ENCODE measurements at places on chromosomes 4 and X.
A peak's percentile ranks its signal among the peaks of the same experiment; 100 is the strongest.

- DNase-seq, result no peak
These were observed at the start of gene ATOH1 for GRCh38 chr4:93828332-93828994. TSS of gene ATOH1 (plus strand) at chr4:93828753. CDS start at chr4:93828927, 174 bp downstream.

GRCh38 chr4:47668810-47669408 is 169.0 kb downstream of the CORIN start:
- peak; percentile 57 for DNase-seq

DNA sequence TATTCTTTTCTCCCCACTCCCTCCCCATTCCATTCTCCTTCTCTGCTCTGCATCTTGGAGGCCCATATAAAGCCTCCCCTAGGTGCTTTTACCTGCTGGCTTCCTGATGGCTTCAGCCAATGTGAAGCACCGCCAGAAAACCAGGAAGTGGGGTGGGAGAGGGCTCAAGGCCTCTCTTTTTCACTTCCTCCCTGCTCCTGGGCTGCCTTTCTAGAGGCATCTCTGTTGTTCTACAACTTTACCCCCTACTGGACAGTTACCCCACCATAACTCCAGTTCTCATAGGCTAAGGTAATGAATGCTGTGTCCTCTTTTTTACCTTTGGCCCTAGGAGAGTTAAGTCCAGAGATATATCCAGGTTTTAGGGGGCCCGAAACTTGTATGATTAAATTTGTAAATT is 62.4 kb upstream of the PPARGC1A start:
- no peak for DNase-seq

DNA sequence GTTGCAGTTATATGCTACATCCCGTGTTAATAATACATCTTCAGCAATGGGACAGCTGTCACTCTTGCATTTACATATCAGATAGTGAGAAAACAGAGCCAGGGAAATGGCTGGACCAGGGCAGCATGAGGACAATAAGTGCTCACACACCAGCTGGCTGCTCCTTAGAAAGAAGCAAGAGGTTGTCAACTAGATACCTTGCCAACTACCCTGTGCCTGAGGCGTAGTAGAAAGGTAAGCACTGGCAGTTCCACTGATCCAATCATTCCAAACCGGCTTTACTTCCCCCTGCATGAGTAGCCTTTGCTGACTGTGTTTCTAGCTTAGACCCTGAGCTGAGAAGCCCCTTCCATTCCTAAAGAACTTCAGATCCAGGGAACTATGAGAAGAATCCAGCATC is 52.2 kb upstream of the FGF13 start:
- DNase-seq, result no peak

- DNase-seq, result no peak
These were observed 87.0 kb upstream of the RAPGEF2 start for GRCh38 chr4:159015841-159016240.

- no peak for DNase-seq
These were observed 55.8 kb downstream of the AMELX start for GRCh38 chrX:11349020-11349419.

DNA sequence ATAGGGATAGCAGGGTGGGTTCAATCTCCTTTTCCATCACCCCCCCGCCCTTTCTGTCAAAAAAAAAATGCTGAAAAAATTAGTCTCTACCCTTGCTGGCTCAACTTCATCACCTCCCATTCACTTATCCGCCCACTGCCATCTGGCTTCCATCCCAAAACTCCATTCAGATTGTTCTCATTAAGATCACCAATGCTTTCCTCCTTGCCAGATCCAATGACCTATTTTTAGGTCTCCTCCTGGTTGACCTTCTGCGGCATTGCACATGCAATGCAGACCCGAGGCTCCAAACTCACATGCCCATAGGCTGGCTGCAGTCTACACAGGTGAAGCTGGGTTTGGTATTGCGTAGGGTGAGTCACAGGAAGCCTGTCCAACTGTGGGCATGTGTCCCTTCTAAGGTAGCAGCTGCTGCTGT is 21.1 kb upstream of the STIM2 start:
- no peak for DNase-seq

- no peak for DNase-seq
These were observed 280.0 kb upstream of the RASGEF1B start for GRCh38 chr4:81751531-81752289.

GRCh38 chrX:130171446-130172126 is at the start of gene RAB33A:
TSS of gene RAB33A (plus strand) at chrX:130171962. CDS start at chrX:130172063, 101 bp downstream.
- peak; percentile 64 for DNase-seq

DNA sequence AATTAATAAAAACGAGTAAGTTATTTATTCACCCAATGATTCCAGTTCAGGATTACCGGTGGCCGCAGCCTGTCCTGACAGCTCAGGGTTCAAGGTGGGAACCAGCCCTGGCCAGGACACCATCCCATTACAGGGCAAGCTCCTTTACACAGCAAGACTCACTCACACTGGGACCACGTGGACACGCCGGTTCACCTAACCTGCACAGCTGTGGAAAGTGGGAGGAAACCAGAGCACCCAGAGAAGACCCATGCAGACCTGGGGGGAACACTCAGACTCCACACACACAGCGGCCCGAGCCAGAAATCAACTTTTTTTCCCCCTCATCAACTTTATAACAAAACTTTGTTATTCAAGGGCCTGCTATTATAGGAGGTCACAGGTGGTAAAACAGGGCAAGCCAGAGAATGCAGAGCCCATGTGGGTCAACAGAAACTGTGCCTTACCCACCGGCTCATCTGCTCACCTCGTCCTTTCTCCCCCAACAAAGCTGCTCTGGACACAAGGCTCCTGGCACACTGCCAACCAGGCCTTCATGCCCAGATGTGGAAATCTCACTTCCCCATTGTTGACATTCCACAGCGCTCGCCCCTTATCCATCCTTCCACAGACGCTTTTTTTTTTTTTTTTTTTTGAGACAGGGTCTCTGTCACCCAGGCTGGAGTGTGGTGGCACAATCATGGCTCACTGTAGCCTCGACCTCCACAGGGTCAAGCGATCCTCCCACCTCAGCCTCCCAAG is 8.0 kb upstream of the ODAPH start:
- no peak for DNase-seq

DNA sequence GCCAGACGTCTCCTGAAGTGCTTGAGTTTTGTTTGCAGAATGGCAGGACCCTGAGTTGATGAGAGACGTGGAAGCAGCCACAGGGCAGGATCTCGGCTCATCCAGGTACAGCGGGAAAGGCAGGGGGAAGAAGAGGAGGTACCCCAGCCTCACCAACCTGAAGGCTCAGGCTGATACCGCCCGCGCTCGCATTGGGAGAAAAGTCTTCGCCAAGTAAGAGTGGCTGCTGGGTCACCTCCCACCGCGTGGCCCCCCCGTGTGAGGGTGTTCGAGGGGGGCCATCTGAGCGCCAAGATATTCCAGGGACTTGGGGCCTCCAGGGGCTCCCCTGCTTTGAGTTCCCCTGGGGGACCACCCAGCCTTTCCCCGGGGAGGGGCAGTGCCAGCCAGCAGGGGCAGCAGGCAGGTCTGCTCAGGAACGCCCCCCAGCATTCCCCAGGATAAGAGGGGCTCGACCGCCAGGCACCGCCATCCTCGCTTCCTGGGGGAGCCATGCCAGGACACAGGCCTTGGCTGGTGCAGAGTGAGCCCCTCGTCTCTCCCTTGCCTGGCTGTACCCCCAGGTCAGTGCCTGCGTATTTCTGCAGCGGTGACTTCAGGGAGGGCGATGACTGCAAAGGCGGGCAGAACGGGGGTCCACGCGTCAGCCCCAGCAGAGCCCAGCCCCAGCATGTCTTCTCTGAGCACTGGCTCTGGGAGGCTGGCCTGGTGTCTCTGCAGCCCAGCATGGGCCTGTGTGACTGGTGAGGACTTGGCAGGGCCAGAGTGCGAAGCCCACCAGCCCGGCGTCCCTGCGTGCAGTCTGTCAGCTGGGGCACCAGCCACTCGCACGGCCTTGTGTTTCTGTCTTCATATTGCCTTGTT is 22.3 kb downstream of the NKX1-1 start:
- no peak for DNase-seq

- no peak for DNase-seq
These were observed 4.9 kb downstream of the SLC9A7 start for GRCh38 chrX:46754036-46754435.

DNA sequence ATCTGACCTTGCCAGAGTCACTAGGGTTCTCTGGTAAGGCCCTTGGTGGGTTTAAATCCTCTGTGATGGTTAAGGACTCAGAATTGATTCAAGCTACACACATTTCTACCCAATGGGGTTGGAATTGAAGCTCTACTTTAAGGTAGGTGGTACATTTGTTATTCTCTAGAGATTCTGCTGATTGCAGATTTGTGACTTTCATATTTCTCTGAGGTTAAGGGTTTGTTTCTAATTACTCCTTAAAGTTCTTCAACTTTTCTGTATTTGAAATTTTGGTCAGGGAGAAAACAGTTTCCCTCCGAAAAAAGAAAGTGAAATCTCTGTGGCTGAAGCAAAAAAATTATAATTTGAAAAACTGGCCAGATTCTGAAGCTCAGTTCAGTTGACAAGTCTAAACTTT is 25.8 kb upstream of the USP46 start:
- DNase-seq, result peak; percentile 18

GRCh38 chr4:78291277-78291676 is 234.2 kb downstream of the FRAS1 start:
- no peak for DNase-seq

DNA sequence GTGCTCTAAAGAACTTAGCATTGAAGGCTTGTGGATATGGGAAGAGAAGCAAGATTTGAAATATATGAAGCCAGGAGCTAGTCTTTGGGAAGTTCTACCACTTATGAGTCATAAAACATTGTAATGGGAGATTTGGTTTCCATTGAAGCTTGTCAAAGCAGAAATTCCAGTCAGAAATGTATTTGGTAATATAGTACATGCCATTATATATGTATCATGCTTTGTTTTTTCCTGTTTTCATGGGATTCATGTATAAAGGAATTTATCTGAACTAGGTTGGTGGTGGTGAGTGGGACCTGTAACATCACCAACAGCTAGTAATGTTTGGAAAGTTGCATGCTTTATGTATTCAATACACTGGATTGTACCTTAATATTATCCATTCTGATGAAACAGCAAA is 14.6 kb upstream of the DCAF8L2 start:
- DNase-seq, result no peak

DNA sequence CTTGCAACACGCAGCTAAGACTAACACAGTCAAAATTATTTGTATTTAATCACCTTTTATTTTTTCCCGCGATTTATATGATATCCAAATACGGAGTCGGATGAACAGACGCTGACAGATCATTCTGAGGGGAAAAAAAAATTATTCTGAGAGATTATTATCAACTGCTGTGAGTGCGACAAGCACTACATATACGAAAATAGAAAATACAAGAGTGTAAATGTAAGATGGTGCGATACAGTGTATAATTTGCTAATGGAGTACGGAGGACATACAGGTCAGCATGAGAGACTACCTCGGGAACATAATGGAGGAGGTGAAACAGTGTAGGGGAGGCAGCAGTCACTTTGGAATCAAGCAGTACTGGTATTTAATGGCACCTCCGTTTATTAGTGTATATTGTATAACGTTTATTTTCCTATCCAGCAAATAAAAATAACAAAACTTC is 2.8 kb upstream of the LIN54 start:
- DNase-seq, result no peak

DNA sequence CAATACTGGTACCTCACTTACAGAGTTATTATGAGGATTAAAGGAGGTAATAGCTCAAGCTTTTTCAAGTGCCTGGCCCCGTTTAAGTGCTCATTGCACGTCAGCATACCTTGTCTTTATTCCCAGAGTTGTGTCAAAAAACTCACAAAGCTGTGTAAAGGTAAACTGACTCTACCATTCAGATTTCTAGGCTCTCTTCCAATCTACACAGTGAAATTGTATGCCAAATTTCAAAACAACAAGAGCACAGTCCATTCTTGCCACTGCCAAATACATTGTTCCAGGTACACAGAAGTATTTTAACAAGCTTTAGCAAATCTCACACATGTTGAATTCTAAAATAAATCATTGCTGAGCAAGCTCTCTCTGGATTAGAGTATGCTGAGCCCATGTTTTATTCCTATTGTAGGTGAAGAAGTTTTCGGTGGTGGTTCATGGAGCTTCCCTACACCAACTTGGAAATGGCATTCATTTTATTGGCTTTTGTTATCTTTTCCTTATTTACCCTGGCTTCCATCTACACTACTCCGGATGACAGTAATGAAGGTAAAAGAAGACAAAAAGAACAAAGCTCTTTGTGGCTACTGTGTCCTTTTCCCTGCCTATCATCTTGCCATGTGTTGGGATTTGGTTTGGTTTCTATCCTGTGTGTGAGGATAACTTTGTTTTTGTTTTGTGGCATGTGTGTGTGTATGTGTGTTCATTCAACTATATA is 16.2 kb downstream of the SMIM31 start:
- DNase-seq, result no peak

DNA sequence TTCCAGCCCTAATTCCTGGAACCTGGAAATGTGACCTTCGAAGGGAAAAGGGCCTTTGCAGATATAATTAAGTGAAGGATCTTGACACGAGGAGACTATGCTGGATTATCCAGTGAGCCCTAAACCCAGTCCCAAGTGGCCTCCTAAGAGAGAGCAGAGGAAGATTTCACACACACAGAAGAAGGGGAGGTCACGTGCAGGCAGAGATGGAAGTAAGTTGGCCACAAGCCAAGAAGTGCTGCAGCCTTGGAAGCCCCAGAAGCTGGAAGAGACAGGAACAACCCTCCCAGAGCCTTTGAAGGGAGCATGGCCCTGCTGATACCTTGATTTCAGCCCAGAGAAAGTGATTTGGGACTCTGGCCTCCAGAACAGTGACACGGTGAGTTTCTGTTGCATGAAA is 51.9 kb downstream of the EVC2 start:
- DNase-seq, result no peak

DNA sequence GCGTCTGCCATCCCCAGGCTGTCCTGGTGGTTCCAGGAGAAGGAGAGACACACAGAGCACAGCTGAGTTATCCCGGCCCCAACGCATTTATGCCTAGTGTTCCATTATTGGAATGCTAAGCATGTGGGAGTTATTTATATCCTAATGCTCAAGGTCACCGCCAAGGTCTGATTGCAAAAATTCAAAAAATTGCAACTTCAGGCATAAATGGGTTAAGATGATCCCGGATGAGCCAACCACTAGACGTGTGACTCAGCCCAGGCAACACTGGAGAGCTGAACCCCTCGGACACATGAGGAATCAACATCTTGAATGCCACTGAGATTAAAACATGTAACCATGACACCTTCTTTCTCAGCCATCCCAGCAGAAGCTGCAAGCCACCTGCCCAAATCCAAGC is 3.8 kb upstream of the ZCCHC4 start:
- DNase-seq, result no peak

GRCh38 chr4:38129460-38130227 is 169.4 kb downstream of the PTTG2 start:
- DNase-seq, result no peak

DNA sequence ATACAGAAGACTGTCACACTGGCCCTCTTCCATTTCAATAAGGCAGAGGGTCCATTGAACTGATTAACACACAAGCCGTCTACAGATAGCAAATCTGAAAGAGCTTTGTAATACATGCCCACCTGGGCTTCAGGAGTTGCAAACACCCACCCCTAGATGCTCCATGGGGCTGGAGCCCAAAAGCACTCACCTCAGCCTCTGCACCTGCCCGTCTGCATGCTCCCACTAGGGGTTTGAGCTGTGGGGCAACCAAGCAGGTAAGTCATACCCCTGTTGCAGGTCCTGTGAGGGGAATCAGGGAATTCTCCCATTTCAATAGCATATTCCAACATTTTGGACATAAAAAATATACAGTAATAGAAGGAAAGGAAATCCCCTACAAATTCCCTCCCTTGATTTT is 243.0 kb upstream of the KCNIP4 start:
- no peak for DNase-seq

- peak; percentile 9 for DNase-seq
These were observed 47.6 kb downstream of the ANOS1 start for GRCh38 chrX:8684201-8684965.

GRCh38 chr4:76623217-76624045 is 188.4 kb downstream of the SHROOM3 start:
- DNase-seq, result no peak

Measured in GM12865 (cell line).